ENCODE measurements at places on chromosomes 7 and 10.

DNA sequence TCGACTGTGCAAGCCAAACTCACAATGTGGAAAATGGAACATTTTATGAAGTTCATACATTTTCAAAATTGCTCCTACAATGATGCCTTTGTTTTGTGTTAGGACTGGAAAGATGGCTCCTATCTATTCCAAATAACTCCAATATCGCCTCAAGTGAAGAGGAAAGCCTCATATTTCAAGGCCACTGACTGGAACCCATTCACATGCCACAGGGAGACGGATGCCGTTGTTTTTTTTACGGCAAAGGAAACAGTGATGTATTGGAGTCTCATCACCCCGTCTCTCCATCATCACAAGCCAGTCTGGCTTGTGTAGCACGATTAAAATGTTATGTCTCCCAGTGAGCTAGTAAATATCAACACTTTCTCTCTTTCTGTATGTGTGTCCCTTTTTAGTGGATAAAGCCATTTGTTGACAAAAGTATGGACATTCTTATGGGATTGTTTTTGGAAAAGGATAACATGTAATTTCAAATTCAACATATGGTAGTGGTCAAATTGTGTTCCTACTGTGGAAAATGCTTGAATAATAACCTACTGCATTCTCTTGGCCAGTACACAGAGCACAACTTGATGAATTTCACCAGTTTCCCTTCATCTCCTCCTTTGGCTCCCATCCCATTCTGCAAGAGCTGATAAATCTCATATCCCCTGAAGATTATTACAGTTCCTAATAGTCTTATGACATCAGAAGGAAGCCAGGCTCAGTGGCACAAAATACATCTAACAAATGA, 109.5 kb upstream of the PITRM1 start:
- DNase-seq = no peak

DNA sequence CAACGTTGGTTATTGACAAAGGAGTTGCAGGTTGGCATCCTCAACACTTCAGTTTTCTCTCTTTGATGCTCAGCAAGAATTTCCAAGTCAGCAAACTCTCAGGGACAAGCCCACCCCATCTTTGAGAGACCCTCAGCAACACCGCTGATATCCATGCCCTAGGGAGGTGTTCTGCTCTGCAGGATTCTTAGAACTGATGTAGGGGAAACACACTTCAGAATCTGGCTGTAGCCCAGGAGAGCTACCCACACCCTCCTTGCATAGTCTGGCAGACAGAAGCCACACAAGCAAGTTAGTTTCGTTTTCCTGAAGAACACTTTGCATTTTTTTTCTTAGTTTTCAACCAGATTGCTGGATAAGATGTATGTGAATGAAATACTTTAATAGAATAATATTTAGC, 822 bp downstream of the SAMD9L start:
- peak; percentile 52 for DNase-seq

DNA sequence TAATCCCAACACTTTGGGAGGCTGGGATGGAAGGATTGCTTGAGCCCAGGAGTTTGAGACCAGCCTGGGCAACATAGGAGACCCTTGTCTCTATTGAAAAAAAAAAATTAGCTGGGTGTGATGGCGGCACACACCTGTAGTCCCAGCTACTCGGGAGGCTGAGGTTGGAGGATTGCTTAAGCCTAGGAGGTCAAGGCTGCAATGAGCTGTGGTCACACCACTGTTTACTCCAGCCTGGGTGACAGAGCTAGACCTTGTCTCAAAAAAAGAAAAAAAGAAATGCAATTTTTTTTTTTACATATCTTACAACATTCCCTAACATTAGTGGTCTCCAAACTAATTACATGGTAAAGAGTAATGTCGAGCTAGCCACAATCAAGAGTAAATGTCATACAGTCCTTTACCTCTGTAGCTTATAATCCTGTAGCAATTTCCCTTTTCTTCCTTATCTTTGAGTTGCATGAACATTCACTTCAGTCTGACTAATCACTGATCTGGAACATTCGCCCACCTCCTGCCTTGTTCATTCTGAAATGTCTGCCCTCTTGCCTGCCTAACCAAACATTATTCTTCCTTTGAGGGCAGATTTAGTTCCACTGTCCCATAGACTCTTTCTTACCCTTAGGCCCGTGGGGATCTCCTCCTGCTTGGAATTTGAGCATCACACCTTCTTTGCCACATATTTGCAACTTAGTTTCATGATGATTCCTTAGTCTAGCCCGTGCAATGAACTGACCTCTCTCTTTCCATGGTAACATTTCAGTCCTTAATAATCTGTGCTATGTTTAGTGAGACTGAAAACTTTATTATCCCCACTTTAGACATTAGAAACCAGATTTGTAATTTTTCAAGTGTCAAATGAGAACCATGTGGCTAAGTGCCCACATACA, 4.8 kb upstream of the VCL start:
- no peak for DNase-seq

DNA sequence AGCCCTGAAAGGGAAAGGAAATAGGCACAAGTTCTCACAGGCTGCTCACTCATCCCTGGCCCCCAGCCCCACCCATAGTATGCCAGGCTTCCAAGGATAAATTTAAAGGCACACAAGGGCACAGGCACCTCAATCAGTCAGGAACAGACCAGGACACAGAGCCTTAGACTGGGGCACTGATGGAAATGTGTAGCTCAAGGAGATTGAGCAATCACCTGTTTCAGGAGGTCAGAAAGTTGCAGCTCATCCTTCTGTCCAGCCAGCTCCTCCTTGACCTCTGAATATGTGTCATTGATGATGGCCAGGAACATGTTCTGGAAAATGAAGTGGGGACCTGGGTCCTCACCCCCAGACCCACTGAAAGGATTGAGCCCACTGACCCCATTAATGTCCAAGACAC, 6.6 kb upstream of the BLOC1S2 start:
- no peak for DNase-seq

DNA sequence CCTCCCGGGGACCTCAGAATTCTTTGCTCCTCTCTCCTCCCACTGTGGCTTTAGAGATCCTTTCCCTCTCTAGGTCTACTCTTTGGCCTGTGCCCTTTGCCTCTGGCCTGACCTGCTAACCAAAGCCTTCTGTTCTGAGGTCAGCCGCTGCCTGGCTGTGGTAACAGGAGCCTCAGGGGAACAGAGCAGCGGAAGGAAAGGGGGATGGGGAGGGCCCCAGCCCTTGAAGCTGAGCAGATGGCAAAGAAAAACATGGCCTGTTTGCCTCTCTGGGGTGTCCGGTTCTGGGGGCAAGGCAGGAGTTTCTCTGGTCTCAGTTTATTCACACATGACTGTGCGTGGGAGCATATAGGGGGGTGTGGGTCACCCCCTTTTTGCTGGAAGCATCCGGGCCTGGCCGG, 28.2 kb downstream of the COL26A1 start:
- DNase-seq = peak; percentile 56

DNA sequence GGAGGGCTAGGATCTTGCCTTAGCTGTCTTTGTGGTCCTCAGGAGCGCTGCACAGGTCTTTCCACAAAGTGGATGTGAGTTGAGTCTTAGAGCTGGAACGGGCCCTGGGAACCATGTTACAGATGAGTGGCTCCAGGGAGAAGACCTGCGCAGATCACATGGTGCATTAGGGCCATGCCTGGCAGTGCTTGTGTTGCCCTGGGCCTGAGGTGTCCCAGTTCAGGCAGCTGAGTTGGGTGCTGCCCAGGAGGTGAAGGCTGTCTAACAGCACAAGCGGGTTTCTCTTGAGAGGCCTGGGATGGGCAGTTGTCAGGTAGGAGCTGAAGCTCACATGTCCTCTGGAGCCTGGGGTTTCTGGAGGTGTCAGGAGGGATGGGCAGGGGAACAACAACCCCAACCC, 33.7 kb upstream of the ANKRD2 start:
- no peak for DNase-seq

DNA sequence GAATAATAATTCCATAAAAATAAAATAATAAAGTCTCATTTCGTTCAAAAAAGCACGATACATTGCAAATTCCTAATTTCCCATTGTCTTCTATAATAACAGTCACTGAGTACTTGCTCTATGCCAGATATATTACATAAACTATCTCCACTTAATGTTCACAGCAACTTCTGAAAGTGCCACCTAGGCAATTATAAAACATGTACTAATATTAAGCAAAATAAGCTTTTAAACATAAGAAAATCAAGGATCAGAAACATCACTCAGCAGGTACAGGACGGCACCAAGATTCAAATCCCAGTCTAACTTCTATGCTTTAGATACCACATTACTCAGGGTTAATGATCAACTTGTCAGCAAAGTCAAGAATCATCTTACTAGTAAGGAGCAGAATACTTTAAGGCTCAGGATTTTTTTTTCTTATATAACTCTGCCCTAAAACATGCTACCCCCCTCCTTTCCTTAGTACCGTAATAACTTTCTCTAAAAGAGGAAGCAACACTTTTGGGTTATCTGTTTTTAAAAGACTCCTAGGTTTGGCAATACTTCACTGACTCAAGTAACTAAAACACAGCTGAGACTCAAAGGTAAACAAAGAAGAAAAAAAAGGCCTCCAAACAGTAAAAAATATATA, 51.3 kb downstream of the USP6NL start:
- no peak for DNase-seq

DNA sequence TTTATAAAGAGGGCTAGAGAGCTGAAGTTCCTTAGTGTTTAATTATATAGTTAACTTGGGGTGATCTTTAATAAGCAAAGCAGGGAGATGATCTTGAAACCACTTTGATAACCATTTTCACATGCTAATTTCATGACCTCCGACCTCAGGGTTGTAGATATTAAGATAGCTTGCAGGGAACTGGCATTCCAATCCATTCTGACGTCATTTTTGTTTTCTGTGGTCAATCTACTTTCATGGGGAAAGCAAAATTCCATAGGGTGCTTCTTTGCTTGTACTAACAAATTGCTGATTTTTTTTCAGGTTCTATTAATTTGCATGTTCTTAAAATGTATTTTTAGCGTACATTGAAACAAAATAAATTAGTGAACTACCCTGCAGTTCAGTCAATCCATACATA, 139.3 kb downstream of the CDCA7L start:
- DNase-seq = no peak

GRCh38 chr7:101125989-101126650, 784 bp upstream of the SERPINE1 start:
- no peak for DNase-seq

DNA sequence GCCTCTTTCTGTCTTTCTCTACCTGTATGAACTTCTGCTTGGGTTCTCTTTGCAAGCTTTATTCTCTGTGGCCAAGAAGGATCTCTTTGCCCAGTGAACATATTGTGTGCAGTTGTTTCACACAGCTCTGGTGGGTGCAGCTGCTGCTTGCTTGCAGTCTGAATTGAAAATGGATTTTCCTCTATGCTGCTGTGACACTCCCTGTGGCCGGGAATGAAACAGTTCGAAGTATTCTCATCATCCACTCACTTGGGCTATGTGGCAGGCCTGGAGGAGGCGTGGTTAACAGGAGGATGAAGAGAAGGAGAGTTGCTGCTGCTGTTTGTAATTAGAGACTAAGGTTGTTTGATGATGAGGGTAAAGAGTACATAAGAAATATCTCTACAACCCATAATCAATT, 28.4 kb upstream of the ITGA8 start:
- no peak for DNase-seq

DNA sequence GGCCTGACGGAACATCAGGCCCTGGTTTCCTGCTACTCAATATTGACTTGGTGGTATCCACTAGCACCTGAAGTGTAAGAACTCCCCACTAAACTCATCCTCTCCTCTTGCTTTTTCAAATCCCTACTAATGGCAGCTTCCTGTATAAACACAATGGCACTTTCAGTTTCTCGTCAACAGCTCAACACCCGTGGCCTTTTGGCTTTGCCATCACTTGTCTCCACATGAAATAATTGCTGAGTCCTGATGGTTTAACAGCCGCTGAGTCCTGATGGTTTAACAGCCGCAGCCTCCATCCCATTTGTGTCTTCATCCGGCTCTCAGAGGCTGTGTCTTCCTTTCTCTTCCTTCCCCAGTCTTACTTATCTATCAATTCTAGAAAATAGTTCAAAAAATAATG, 261.4 kb upstream of the PITRM1 start:
- DNase-seq = no peak

- no peak for DNase-seq
Observed at GRCh38 chr7:91814189-91814588, 66.3 kb downstream of the MTERF1 start.

- no peak for DNase-seq
Observed at GRCh38 chr10:5467207-5467535, 32.2 kb downstream of the CALML5 start.

DNA sequence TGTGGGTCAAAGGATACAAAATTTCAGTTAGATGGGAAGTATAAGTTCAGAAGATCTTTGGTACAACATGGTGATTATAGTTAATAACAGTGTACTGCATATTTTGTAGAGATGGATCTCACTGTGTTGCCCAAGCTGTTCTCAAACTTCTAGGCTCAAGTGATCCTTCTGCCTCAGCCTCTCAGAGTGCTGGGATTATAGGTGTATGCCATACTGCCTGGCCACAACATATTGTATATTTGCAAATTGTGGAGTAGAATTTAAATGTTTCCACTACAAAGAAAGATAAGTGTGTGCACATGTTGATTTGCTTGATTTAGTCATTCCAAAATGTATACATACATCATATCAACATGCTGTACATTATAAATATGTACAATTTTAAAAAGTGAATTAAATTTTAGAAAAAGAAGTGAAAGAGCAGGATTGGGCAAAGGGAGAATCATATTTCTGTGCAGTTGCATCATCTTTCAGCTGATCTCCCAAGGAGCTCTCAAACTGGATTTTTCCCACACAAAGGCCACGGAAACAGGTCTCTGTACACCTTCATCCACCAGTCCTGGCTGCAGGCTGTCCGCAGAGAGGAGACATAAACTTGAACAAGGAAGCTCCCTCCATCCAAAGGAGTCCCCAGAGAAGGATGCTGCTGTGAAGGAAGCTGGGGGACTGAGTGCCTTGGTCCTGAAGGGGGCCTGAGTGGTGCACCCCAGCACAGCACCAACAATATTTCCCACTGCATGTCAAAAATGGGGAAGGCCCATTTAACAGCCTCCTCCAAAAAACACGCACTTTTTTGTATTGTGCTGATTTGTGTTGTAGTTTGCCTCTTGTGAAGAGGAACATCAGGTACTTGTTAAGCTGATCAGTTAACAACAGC, 217.1 kb upstream of the GHITM start:
- DNase-seq = no peak

DNA sequence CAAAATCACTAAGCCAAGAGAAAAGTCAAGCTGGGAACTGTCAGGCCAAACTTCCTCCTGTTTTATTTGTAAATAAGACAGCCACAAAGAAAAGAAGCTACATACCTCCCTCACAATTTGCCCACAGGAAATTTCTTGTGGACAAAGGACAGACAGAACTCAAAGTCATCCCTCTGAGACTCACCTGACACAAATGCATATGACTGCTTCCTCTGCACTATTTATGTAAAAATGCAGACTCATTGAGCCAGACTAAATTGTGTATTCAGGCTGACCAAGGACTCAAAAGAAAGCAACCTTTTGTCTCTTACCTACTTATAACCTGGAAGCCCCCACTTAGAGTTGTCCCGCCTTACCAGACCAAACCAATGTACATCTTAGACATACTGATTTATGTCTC, 11.8 kb downstream of the TOMM7 start:
- DNase-seq = no peak

DNA sequence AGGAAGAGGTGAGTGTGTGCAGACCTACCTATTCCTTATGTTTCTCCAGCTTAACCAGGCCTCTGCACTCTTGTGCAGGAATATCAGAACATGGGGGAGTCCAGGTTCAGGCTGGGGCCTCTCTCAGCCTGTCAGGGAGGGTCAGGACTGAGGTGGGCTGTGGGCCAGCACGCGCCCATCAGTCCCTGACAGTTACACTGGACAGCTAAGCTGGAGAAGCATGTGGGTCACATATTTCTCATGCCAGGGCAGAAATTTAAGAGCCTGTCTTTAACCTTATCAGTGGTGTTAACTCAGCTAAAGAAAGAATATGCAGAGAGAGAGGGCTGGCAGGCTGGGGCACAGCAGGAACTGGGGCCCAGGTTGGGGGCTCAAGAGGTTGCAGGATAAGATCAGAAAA, 8.7 kb upstream of the POLD2 start:
- DNase-seq = no peak

Measured in activated CD4-positive, alpha-beta T cell treated with anti-CD3 and anti-CD28 coated beads, Interleukin-2, amount 50 U/mL, for 16 hours (primary cell).